DMS 273 treated with DMSO at 0.1 percent for 48 hours (cell line): ENCODE measurements at places on chromosomes 7 and 10.

GRCh38 chr10:93074147-93074596 is 479 bp downstream of the CYP26A1 start:
- no peak for DNase-seq

GRCh38 chr10:4765428-4765827 is 60.6 kb upstream of the AKR1E2 start:
- no peak for DNase-seq

DNA sequence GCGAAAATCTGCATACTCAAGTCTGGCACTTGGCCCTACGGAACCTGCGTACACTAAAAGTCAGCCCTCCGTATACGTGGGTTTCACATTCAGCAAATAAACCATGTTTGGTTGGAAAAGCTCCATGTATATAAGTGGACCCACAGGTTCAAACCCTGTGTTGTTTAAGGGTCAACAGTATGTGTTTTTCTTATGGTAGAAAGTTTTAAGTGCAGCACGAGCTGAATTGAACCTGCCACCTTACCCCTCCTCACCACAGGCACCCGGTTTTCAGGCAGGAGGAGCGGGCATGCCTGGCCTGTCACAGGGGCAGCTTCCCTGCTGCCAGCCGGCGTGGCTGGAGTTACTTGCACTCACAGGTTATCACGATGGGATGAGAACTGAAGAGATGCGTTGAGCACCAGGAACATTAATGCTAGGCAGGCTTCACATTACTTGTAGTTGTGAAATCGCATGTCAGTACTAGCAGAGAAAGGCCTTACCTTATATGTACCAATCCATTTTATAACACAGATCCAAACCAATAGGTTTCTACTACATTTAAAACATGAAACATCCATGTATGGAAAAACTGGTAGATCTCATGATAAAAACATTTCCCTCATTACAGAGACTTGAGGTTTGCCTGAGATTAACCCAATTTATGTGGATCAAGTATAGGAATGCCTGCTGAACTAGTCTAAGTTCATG is 12.9 kb downstream of the INSIG1 start:
- DNase-seq, result no peak

- DNase-seq, result no peak
Measured at GRCh38 chr7:121431996-121432395, 35.9 kb upstream of the FAM3C start.

DNA sequence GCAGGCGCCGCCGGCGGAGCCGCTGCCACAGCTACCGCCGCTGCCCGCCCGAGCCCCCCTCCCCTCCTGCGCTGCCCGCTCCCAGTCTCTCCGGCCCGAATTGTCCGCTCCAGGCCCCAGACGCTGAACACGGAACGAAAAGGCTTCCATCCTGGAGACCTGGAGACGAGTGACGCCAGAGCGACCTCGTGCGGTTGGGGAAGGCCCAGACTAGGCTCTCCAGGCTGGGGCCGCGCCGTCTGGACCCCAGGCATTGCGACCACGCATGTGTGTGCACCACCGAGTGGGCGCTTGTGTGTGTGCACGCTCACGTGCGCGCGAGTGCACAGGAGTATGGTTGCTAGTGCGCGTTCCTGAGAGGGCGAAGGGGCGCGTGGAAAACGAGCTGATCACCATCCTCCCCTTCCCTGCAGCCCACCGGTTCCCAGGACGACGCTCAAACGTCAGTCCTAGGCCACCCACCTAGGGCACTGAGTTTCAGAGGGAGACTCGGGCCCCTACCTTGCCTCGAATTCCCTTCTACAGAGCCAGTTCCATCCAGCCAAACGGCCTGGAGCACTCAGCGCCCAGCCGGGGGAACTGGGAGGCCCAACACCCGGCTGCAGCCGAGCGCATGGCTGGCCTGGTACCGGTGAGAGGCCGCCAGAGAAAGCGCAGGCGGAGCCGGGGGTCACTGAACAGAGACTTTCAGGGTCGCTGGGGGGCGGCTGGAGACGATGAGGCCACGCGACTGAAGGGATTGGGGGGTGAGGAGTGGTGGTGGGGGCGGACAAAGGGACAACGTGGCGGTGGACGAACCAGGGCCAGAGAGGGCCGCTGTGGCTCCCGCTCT is 11.6 kb downstream of the LBX1 start:
- DNase-seq, result peak; percentile 16

DNA sequence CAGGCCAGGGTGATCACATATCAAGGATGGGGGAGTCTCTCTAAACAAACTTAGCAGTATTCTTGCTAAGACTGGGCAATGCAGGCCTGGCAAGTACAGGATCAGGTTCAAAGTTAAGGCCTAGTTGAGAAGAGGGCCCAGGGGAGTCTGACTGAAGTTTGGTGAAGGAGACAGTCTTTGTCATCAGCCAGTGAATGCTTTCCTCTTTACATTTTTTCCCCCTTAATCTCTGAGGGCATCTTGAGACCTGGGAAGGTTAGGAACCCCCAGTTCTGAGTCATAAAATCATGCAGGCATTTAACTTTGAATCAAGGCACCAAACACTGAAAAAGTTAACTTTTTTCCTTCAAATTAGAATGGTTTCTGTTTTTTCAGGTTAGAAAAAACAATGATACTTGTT is 311.5 kb downstream of the REEP3 start:
- no peak for DNase-seq

- DNase-seq, result no peak
Measured at GRCh38 chr7:2063563-2064260, 169.0 kb downstream of the MAD1L1 start.

- no peak for DNase-seq
Measured at GRCh38 chr10:48496105-48496830, 108.6 kb downstream of the ARHGAP22 start.

GRCh38 chr10:130631142-130632096 is 495.2 kb downstream of the GLRX3 start:
- DNase-seq, result no peak

- no peak for DNase-seq
Measured at GRCh38 chr10:44968091-44968490, 8.5 kb downstream of the RASSF4 start.

DNA sequence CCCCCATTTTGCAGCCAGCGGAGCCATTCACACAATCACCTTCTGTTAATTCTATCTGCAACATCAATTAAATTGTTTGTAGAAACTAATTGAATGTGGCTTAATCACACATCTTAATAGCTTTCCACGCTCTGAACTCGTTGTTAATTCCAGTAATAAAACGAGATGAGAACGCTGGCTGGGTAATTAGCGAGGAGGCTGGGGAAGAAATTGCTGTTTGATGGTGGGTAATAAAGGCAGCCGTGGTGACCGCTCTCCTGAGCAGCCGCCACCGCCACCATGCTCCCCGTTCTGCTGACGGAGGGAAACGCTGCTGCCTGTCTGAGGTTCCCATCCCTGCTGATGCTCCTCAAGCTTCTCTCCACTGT is 36.3 kb downstream of the GBX1 start:
- DNase-seq, result no peak

DNA sequence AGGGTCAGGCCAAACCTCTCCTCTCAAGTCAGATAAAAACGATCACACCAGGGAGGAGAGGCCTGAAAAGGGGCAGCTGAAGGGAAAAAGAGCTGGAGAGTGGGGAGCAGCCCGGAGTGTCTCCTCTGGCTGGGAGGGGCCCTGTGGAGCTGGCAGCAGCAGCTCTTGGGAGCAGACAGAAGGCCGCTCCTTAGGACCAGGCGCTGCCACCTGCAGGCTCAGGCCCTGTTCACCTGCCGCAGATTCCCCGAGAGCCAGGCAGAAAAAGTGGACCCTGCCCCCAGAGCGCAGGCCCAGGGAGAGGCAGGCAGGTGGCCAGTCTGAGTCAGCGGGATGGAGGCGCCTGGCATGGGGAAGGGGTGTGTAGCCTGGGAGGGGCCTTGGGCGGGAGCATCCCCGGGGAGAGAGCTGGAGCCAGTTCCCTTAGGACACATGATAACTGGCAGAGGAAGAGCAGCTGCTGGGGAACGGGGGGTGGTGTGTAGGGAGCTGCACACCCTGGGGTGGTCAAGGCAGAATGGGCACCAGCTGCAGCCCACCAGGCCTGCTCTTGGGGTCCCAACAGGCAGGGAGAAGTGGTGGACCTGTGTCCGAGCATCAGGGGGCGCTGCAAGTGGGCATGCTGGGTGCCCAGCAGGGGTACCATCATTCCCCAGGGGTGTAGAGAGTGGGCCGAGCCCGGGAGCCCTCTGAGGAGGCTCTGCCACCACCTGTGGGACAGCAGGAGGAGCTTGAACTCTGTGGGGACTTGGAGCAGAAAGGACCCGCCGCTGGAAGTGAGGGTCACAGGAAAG is 177.2 kb upstream of the RHEB start:
- DNase-seq, result no peak

GRCh38 chr10:133231244-133231945 is 1.4 kb downstream of the UTF1 start:
- no peak for DNase-seq

DNA sequence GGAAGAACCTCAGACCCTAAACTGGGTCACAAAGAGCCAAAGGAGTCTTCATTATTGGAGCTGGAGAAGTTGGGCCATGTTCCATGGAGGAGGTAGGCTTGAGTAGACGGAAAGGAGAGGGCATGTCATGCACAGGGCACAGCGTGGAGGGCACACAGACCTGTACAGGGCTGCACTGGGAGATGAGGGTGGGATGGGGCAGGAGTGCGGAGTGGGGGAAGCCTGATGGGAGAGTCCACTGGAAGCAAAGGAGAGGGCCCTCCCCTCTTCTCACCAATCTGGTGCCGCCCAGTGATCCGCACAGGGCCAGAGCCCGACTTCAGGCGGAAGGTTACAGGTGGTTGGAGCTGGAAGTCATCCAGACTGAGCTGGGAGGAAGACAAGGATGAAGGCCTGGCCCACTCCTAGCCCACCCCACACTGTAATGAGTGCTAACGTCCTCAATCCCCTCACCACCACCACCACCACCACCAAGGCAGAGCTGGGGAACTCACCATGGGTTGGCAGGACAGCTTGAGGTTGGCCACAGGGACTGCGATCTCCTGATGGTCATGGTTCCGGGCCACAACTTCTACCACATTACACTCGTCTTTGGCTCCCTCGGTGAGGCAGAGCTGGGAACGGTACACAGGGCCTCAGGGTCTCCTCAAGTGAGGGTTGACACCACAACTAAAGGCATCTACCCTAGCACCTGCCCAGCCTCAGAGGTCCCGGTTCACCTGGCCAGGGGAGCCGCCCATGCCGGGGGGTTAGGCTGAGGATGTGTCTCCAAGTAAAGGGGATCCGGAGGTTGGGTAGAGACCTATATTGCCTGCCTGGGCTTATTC is 1.0 kb downstream of the NPM3 start:
- DNase-seq, result no peak

DNA sequence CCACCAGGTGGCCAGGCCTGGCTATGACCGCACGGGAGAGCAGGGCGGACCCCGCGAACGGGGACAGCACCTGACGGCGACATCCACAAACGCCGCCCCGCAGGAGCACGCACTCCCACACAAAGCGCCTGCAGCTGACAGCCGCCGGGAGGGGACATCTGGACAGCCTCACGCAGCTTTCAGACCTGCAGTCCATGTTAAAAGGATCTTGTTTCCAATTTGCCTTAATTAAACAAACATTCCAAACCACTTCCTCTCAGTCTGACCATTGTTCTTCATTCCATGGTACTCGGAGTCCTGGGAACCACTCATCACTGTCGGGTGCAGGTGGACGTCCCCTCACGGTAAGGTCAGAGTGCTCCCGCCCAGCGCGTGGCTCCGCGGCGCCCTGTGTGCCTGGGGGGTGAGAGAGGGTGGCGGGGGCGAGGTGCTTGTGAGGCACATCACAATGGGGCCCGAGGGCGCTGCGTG is 5.9 kb upstream of the GPER1 start:
- DNase-seq, result no peak

- DNase-seq, result no peak
Measured at GRCh38 chr7:33832271-33832721, 73.0 kb upstream of the BMPER start.

DNA sequence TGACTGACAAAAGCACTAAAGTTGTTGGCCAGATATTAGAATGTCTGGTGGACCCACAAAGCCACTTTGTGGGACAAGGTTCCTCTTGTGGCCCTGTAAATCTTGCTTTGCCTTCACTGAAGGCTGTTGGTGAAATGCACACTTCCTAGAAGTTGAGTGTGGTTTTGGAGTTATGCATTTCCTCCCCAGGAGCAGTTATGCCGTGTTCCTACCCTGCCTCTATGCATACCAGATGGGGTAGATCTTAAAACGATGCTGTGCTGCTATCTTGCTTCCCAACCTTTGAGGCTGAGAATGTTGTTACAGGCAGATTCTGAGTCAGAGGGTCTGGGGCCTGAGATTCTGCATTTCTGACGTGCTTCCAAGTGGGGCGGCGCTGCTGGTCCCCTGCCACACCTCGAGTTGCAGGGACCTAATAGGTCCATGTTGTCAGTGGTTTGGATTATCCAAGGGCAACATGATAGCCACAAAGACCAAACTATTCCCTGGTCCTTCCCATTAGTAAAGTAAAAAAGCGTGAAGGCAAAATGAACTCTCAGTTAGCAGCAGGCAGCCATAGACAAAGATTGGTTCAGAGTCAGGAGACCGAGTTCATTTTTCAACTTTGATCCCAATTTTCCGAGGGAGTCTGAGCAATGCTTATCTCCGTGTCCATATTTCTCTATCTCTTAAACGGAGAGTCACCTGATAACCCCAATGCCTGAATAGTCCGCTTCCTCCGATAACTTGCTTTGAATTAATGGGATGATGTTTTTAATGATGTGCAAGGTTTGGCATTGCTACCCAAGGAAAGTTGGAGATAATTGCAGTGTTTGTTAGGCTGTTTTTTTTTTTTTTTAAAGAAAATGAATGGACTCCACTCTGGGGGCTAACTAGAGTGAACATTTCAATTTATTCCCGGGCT is 55.8 kb downstream of the CDHR3 start:
- DNase-seq, result no peak

- DNase-seq, result no peak
Measured at GRCh38 chr10:85789982-85790789, 576.4 kb downstream of the GRID1 start.

GRCh38 chr10:91974960-91975359 is 51.4 kb downstream of the BTAF1 start:
- DNase-seq, result no peak
